ENCODE measurements at places on chromosomes 5 and 9. TPM values are rescaled to one million over a fixed set of nuclear protein-coding genes. Genes with fewer than 3 reads are reported as not detected.

DNA sequence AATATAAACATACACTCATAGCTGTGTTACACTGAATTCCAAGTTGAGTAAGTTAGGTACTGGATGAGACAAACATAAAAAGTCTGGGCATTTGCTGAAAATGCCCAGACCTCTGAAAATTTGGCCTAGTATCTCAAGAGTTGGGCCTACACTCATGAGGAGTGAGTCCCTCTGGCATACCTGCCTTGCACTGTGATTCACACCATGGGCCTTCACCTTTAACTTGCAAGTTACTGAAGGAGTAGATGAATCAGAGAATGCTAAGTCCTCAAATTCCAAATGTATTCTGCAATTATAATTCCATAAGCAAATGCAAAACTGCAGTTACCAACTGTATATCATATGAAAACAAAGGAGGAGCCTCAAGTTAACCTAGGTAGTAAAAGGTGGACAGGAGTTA lies 32.3 kb upstream of the C9orf40 start:
- no peak for DNase-seq

- DNase-seq = no peak
These were observed 63.5 kb downstream of the ENC1 start for GRCh38 chr5:74576941-74577456.

GRCh38 chr5:87408204-87408603 lies 4.5 kb downstream of the CCNH start:
- DNase-seq = no peak

The NOXA1 gene
- 6.9 TPM for total RNA-seq

The GALNT12 gene
- 23.2 TPM for total RNA-seq
